Thyroid gland (tissue), 4 donors: ENCODE measurements at places on chromosomes 5 and 9. TPM values are rescaled to one million over a fixed set of nuclear protein-coding genes. Genes with fewer than 3 reads are reported as not detected.
A peak's percentile ranks its signal among the peaks of the same experiment; 100 is the strongest.

ARSI gene
- total RNA-seq: not detected

GRCh38 chr9:127580366-127580765 lies 31.7 kb upstream of the STXBP1 start:
- DNase-seq: no peak

GRCh38 chr9:19527663-19528062 lies 118.9 kb downstream of the ACER2 start:
- no peak for DNase-seq

- peak; percentile 27 for DNase-seq
These were observed 81.3 kb upstream of the TMEM171 start for GRCh38 chr5:73039082-73039481.

GRCh38 chr5:59348189-59348588 lies 545.3 kb downstream of the PDE4D start:
- no peak for DNase-seq

IGIP gene
- total RNA-seq: 25.1 TPM

GRCh38 chr9:105330201-105330600 lies 85.8 kb downstream of the SLC44A1 start:
- no peak for DNase-seq

- DNase-seq: no peak
These were observed 410.2 kb downstream of the ACTL7B start for GRCh38 chr9:108445431-108446071.
